PC-3 (cell line): ENCODE measurements at places on chromosomes 4 and X. TPM values are rescaled to one million over a fixed set of nuclear protein-coding genes. Genes with fewer than 3 reads are reported as not detected.

Gene GPR143
- total RNA-seq = 0.47 and 0.52 TPM in 2 replicates

Gene GAK
- total RNA-seq = 117 and 175 TPM in 2 replicates

Gene SNCA
- total RNA-seq = 1.2 TPM in 1 of 2 replicates, not detected in the other

Gene DGAT2L6
- total RNA-seq = not detected in 2 replicates

Gene NPY1R
- 1.3 and 1.7 TPM in 2 replicates for total RNA-seq

Gene CDKL5
- total RNA-seq = 2.4 and 2.9 TPM in 2 replicates

Gene TMEM271
- not detected in 2 replicates for total RNA-seq

Gene PRR32
- not detected in 2 replicates for total RNA-seq

Gene CFAP99
- total RNA-seq = 1.3 TPM in 1 of 2 replicates, not detected in the other

Gene NOX1
- not detected in 2 replicates for total RNA-seq

DNA sequence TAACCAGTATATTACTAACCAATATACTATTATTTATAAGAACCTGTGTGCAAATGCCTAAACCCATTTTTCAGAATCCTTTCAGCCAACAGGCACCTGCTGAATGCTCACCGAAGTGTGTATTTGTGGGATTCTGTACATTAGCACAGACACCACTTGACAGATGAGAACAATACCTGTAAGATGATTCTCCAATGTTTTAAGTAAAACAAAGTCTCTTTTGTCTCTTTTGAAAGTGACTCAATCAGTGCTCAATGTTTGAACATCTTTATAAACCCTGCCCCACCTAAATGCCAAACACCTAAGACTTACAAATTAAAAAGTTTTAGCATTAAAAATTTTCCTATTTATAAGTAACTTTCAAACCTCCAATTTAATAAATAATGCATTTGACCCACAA is 763 bp downstream of the ASB9 start:
- DNase-seq = peak; percentile 70
- peak overlapping the region; percentile 70 for H3K4me3 ChIP-seq
- H3K27ac ChIP-seq = peak overlapping the region; percentile 100
- H3K4me1 ChIP-seq = peaks cover 28% of the 10 kb centered on the region
- H3K36me3 ChIP-seq = no peaks in the 10 kb centered on the region

GRCh38 chr4:152992027-152992426 is 55.9 kb downstream of the FHDC1 start:
- H3K27ac ChIP-seq = no peak overlapping the region
- H3K27me3 ChIP-seq = no peaks in the 10 kb centered on the region
- H3K4me3 ChIP-seq = no peak overlapping the region
- H3K36me3 ChIP-seq = no peaks in the 10 kb centered on the region

- no peaks in the 10 kb centered on the region for H3K27me3 ChIP-seq
- peaks cover 27% of the 10 kb centered on the region for H3K4me1 ChIP-seq
- no peaks in the 10 kb centered on the region for H3K36me3 ChIP-seq
- DNase-seq = peak; percentile 76
These were observed 23.7 kb upstream of the LRAT start for GRCh38 chr4:154720123-154720522.

GRCh38 chr4:165331359-165331758 is 3.9 kb downstream of the MSMO1 start:
- H3K4me1 ChIP-seq = peaks cover 6% of the 10 kb centered on the region
- DNase-seq = no peak
- H3K4me3 ChIP-seq = no peak overlapping the region

DNA sequence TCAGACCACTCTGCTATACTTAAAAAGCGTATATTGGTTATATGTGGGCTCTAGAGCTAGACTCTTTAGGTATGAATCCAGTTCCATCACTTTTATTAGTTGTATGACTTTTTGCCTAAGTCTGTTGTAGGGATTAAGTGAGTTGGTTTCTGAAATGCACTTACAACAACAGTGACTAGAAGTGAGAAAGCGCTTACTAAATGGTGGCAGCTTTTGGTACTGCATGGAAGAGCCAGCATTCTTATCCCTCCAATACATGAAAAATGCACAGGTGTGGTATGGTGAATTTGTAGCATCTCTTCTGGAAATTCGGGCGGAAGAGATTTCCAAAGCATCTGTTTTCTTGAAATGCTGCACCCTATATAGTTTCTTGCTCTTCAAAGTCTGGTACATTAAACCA is 117.1 kb downstream of the SPANXA1 start:
- no peaks in the 10 kb centered on the region for H3K27me3 ChIP-seq
- peak; percentile 34 for DNase-seq
- H3K27ac ChIP-seq = no peak overlapping the region
- peaks cover 33% of the 10 kb centered on the region for H3K4me1 ChIP-seq
- H3K36me3 ChIP-seq = no peaks in the 10 kb centered on the region

GRCh38 chr4:45423896-45424295 is 697.5 kb upstream of the GNPDA2 start:
- H3K27ac ChIP-seq = no peak overlapping the region
- H3K4me1 ChIP-seq = no peaks in the 10 kb centered on the region
- DNase-seq = no peak
- H3K36me3 ChIP-seq = no peaks in the 10 kb centered on the region

DNA sequence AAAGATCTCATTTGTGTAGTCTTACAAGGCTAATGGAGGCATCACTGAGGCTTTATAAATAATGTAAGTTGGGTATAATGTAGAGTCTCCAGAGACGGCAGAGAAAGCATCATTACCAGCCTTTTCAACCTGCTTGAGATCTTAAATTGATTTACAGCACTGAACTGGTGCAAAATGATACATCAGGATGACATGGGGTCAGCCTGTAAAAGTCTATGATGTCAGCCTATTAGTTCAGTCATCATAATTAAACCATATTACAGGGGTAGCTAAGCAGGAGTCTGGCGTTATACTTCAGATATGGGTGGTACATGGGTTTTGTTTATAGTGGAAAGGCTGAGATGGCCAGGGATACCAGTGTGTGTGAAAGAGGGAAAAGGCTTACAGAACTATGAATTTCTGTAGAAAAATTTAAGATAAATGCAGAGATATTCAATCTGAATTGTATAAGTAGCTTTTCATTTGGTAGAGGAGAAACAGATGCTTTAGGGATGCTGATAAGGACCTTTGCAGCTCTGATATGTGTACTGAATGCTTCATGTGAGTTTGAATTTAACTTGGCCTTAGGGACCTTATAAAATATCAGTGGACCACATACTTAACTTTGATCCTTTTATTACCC is 2.7 kb downstream of the SMAD1 start:
- no peaks in the 10 kb centered on the region for H3K36me3 ChIP-seq
- H3K4me1 ChIP-seq = peaks cover 23% of the 10 kb centered on the region; the same call in 1 of the 2 replicates
- H3K27me3 ChIP-seq = no peaks in the 10 kb centered on the region
- no peak for DNase-seq

- no peaks in the 10 kb centered on the region; the same call in 1 of the 2 replicates for H3K36me3 ChIP-seq
- peak; percentile 50 for DNase-seq
- H3K27ac ChIP-seq = no peak overlapping the region
- no peaks in the 10 kb centered on the region for H3K27me3 ChIP-seq
- peaks cover 18% of the 10 kb centered on the region for H3K4me1 ChIP-seq
These were observed 70.2 kb downstream of the CLDN22 start for GRCh38 chr4:183249854-183250253.

GRCh38 chrX:12946838-12947544 is 27.9 kb upstream of the TMSB4X start:
- peak overlapping the region; percentile 41 for H3K4me3 ChIP-seq
- H3K27ac ChIP-seq = peak overlapping the region; percentile 93
- H3K36me3 ChIP-seq = no peaks in the 10 kb centered on the region
- DNase-seq = peak; percentile 93
- peaks cover 25% of the 10 kb centered on the region for H3K4me1 ChIP-seq

GRCh38 chrX:9775930-9776329 is 10.3 kb upstream of the GPR143 start:
- H3K27ac ChIP-seq = no peak overlapping the region
- no peaks in the 10 kb centered on the region for H3K27me3 ChIP-seq
- no peaks in the 10 kb centered on the region for H3K4me1 ChIP-seq
- H3K4me3 ChIP-seq = no peak overlapping the region
- H3K36me3 ChIP-seq = no peaks in the 10 kb centered on the region

DNA sequence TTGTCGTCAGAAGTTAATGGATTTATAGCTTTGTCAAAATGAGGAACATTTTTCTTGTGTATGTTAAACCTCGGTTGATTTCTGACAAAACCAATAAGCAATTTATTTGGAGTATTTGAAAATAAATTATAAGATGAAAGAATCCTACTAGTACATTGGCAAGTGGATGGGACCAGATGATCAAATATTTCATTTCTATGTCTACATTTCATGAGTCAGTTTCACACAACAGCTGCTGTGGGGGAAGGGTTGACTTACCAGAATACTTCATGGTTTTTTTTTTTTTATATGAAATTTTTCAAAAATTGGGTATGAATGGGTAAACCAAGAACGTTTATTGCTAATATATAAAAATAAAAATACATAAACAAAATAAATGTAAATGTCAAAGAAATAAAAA is 39.4 kb downstream of the RAPGEF2 start:
- H3K27ac ChIP-seq = no peak overlapping the region
- no peaks in the 10 kb centered on the region for H3K36me3 ChIP-seq
- peak; percentile 1 for DNase-seq
- H3K4me1 ChIP-seq = peaks cover 6% of the 10 kb centered on the region; the same call in 1 of the 2 replicates
- H3K27me3 ChIP-seq = no peaks in the 10 kb centered on the region
- H3K4me3 ChIP-seq = no peak overlapping the region

GRCh38 chr4:156113138-156113765 is 159.6 kb upstream of the CTSO start:
- no peak overlapping the region for H3K27ac ChIP-seq
- peak; percentile 36 for DNase-seq
- no peaks in the 10 kb centered on the region for H3K36me3 ChIP-seq

DNA sequence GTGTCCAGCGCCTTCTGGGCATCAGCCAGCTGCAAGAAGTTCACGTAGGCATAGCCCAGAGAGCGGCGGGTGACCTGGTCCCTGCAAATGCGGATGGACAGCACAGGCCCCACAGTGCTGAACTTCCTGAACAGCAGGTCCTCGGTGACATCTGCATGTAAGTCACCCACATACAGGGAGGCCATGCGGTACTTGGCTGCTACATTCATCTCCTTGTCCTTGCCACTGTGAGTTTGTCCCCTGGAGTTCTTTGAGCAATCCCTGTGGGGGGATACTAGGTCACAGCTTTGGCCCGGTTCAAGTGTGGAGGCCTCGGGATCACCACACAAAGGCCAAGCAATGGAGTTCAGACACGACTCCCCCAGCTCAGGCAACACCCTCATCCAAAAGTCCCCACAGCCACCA is 776 bp downstream of the PABPC4L start:
- DNase-seq = no peak
- H3K27ac ChIP-seq = peak overlapping the region; percentile 57
- no peaks in the 10 kb centered on the region for H3K27me3 ChIP-seq
- H3K4me1 ChIP-seq = peaks cover 6% of the 10 kb centered on the region
- H3K36me3 ChIP-seq = no peaks in the 10 kb centered on the region
- H3K4me3 ChIP-seq = peak overlapping the region; percentile 71

DNA sequence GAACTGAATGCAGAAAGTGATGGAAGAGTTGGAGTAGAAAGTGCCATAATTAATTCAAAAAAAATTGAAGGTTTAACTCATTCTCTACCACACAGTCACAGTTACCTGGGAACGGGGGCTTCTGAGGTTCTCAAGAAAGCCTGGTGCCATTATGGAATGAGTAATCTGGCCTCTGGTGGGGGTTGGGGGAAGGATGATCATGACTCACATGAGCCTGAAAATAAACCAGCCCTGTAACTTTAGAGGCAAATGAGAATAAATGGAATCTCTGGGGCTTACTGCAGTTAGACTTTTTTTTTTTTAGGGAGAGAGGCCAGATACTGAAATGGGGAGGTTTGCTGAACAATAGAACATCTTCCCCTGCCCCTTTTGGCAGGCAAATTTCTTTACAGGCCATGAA is 55.3 kb downstream of the SOD3 start:
- H3K4me1 ChIP-seq = peaks cover 39% of the 10 kb centered on the region
- H3K27ac ChIP-seq = peak overlapping the region; percentile 80
- H3K4me3 ChIP-seq = 0 out of 2 replicates have a peak overlapping the region, but pooled peaks have one; percentile 13
- no peaks in the 10 kb centered on the region for H3K27me3 ChIP-seq

DNA sequence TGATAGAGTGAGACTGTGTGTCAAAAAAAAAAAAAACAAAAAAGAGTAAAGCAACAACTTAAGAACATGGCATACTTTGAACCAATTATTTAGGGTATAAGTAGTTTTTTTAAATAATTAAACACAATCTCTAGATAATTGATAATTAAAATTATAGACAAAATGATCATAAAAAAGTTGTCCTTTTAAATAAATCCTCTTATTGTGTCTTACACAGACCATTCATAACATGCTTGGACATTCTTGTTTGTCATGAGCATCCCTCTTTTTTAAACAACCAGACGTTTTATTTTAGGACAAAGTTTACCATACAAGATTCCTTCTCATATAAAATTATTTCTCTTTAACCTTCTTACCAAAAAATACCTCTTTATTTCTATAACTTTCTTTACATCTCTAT is 35.1 kb downstream of the SPCS3 start:
- DNase-seq = no peak
- no peak overlapping the region for H3K27ac ChIP-seq
- no peak overlapping the region for H3K4me3 ChIP-seq
- H3K27me3 ChIP-seq = no peaks in the 10 kb centered on the region
- H3K36me3 ChIP-seq = no peaks in the 10 kb centered on the region; the same call in 1 of the 2 replicates

- no peak overlapping the region for H3K27ac ChIP-seq
- H3K4me3 ChIP-seq = no peak overlapping the region
- no peaks in the 10 kb centered on the region for H3K4me1 ChIP-seq
- H3K36me3 ChIP-seq = no peaks in the 10 kb centered on the region
- H3K27me3 ChIP-seq = no peaks in the 10 kb centered on the region
These were observed 12.8 kb upstream of the SCD5 start for GRCh38 chr4:82811392-82811791.

GRCh38 chr4:159685340-159686092 is 582.6 kb downstream of the RAPGEF2 start:
- no peaks in the 10 kb centered on the region for H3K27me3 ChIP-seq
- H3K27ac ChIP-seq = no peak overlapping the region
- no peak overlapping the region for H3K4me3 ChIP-seq
- no peaks in the 10 kb centered on the region for H3K36me3 ChIP-seq

DNA sequence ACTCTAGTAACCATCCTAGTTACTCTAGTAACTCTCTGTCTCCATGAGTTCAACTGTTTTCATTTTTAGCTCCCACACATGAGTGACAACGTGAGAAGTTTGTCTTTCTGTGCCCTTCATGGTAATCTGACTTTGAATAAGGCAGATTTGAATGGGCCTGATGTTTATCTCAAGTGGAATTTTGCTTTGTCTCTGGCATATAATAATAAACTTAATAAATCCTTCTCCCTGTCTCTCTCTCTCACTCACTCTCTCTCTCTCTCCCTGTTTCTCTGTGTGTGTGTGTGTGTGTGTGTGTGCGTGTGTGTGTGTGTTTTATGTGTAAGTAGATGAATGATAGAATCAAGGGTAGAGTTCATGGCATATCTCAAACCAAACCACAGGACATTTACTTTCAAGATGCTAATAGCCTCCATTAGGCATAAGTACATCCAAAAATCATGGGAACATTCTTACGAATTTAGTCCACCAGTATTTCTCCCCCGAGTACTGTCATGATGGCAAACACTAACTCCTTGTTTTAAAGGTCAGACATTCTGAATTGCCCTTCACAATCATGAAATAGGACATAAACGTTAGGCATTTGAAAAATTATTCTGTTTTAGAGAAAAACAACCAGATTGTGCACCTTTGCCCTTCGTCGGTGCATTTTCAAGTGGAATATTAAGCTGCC is 193.1 kb downstream of the SPATA18 start:
- H3K4me3 ChIP-seq = no peak overlapping the region
- H3K4me1 ChIP-seq = peaks cover 31% of the 10 kb centered on the region
- no peak for DNase-seq
- no peak overlapping the region for H3K27ac ChIP-seq
- no peaks in the 10 kb centered on the region for H3K36me3 ChIP-seq
